ENCODE measurements at places on chromosomes 4 and X.
A peak's percentile ranks its signal among the peaks of the same experiment; 100 is the strongest.

DNA sequence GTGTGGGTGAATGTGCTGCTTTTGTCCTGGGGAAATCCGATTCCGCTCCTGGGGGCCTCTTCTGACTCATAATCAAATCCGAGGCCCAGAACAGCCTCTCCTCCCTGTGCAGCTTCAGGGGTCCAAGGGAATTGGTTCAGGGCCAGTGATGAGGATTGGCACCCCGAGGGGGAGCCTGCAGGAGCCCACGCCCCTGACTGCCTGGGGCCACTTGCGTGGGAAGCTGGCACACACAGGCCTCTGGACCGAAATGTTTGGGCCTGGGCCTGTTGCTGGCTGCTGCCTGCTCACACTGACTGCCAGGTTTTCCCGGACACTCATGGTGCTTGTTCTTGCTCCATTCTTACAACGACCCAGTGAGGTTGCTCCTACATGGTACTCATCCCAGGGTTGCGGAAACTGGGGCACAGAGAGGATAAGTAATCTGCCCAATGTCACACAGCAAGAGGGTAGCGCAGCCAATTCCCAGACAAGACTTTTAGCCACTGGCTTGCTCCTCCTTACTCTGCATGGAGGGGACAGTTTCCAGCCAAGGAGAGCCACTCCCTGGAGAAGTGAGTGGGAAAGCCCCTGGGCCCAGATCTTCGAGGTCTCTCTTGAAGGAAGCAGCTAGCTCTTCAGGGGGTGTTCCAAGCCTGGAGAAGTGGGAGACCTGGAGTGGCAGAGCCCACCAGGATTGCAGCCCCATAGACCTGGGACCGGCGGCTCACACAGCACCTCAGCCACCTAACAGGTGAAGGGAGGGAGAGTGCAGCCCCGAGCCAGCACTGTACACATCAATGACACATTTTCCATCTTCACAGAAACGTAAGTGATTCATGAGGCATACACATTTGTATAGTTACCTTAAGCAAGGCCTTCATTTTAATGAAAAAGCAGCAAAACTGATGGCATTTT, 20.3 kb downstream of the CFAP99 start:
- DNase-seq, result no peak

GRCh38 chr4:79217025-79217424, 108.8 kb downstream of the NAA11 start:
- no peak for DNase-seq

- DNase-seq, result no peak
Measured at GRCh38 chr4:87387237-87387636, 3.8 kb downstream of the HSD17B11 start.

GRCh38 chrX:3501833-3502535, 155.5 kb upstream of the MXRA5 start:
- no peak for DNase-seq

DNA sequence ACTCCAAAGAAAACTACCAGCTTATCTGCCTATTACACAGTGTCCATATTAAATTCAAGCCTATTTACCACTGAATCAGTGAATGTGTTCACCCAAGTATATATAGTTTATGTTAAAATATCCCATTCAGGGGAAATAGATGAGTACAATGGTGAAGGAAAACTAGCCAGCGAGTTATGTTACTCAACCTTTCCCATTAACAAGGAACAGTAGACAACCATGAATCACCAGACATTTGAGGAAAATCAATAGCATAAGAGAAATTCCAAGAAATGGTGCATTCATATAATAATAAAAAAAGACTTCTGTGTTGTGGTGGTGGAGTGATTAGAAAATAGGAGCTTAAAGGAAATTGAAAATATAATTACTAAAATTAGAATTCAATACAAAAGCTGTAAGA, 21.3 kb downstream of the IQCM start:
- peak; percentile 33 for DNase-seq

DNA sequence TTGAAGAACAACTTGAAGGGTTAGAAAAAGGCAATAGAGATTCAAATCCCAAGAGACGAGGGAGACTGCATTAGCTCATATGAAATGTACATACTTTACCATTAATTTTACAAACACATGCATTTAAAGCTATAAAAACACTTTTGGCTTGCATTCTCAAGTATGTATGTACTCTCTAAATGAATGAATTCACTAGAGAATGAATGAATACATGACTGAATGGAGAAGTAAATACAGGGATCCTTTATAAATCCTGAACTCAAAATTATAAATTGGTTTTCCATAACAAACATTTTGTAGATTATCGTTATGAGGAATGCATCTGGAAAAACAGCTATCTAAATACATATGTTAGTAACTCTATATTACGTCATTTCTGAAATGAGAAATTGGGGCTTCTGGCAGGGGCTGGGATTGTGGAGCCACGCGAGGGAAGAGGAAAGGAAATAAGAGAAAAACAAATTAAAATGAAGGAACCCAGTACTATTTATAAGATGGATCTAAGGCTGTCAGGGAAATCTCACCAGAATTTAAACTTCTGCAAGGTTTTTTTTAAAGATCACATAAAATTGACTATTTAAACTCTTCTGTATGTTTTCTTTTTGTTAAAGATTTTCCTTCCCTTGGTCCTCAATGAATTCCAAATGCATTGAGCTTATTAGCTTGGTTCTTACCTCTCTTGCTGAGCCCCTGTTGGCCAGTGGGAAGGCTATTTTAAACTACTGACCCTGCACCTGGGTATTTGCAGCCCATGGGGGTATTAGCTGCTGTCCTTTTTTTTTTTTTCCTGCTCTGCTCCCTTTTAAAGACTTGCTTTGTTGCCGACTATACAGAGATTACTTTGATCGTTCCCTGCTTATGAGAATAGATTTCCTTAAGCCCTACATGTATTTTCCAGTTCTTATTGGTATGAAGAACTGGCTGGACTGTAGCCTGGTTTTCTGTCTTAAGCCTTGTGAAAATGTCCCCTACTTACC, 207.8 kb downstream of the ADGRL3 start:
- DNase-seq, result no peak

DNA sequence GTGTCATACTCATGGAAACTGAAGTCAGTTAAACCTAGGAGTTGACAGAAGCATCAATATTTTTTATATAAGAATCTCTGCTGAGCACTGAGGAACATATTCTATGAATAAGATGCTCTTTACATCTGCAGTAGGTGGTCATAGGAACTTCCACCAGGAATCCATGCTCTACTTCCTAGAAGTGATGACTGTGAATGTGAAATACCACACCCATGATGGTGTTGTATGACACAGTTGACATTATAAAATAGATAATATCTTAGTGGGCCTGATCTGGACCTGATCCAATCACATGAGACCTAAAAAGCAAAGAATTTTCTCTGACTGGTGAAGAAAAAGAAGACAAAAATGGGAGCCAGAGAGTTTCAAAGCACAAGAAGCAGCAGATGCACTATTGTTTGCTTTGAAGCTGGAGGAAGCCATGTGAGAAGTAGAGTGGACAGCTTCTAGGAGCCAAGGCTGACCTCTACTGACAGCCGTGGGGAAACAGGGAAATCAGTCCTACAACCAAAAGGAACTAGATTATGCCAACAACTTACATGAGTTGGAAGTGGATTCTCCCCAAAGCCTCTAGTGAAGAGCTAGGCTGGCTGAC, 68.6 kb upstream of the HS3ST1 start:
- no peak for DNase-seq

- DNase-seq, result no peak
Measured at GRCh38 chrX:110133735-110134370, 130.9 kb downstream of the TMEM164 start.

GRCh38 chrX:124373348-124373747, 27.0 kb downstream of the SH2D1A start:
- DNase-seq, result no peak

- peak; percentile 75 for DNase-seq
Measured at GRCh38 chr4:106587558-106587957, 219.0 kb upstream of the GIMD1 start.

- DNase-seq, result no peak
Measured at GRCh38 chr4:180314972-180315371, 1928.2 kb upstream of the TENM3 start.

DNA sequence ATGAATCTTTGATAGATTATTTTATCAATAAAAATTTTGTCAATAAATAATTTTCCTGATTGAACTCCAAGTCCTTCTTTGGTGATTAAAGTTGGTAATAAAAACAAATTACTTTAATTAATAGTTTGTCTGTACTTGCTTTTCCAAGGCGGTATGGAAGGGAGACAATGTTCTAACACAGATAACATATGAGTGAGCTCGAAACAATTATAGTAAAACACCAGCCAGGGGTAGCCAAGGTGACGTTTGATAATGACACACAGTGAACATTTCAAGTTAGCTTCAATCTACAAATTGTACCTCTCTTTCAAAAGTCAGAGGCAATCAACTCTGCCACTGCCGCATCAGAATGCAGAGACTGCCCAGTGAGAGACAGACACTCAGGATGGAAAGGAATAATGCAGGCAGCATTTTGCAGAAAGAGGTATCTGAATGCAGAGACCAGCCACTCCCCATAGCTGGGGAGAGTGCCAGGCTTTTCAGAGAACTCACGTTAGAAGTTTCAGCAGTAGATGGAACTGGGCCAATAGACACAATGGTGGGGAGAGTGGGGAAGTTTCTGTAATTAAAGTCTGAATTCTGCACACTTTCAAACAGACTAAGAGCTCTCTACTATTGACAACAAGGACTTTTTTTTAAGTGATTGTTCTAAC, 18.1 kb upstream of the ATOH1 start:
- DNase-seq, result no peak

DNA sequence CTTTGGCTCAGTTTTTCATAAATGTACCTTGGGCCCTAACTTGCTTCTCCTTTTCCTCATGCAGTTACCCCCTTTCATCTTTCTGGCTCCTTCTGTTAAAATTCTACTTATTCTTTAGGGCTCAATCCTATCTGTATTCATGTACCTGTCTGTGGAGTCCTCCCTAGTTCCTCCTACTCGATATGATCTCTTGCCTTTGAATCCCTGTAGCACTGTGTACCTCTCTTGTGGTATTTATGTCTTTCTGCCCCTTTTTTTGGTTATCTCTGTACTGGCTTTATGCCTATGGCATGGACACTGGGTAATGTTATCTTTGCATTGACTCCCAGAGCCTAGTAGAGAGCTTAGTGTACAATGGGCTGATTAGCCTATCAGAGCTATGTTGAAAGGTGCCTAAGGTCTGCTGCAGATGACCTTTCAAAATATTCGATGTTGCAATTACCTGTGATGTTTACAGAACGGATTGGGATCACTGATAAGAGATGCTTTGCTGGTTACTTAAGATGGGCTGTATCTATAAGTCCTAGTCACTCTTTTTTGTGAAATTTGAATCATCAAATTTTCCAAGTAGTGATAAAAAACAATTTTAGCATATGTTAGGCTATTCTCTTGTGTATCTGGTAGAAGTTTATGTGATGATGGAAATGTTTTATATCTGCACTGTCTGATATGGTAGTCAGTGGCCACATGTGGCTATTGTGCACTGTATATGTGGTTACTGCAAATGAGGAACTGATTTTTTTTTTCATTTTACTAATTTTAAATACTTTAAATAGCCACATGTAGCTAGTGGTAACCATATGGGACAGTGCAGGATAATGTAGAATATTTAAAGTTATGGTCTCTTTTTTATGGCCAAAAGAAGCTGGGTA, 33.5 kb downstream of the TMEM164 start:
- no peak for DNase-seq

All from ELR (cell line).